ENCODE measurements at places on chromosomes 12 and 14.

DNA sequence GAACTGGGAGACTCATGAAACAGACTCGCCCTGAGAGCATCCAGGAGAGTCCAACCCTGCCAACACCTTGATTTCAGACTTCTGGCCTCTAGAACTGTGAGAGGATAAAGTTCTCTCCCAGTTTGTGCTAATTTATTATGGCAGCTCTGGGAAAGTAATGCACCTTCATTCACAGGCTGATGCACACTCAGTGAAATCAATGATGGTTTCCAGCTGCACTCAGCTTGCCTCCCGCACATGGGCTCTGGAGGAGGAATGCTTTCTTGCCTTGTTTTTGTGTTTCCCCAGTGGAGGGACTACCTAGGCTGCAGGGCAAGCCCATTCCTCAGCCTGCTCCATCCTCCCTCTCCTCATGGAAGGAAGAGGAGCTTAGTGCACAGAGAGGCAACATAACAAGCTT lies 45.7 kb downstream of the TMEM132C start:
- DNase-seq: no peak

DNA sequence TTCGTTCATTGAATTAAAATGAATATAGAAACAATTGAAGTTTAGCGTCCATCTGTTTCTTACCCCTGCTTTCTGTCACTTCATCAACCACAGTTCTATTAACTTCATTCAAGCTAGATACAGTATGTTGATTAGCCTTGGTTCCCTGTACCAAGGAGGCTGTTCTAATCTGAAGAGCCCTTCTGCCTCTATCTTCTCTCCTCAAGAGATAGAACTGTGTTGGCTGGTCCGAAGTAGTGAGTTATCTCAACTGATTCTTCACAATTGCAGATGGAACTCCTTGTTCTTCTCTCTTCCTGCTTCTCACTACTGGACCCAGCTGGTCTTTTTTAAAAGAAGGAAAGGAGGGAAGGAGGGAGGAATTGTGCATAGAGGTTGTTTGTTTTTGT lies 82.1 kb upstream of the TRAF3 start:
- no peak for DNase-seq

GRCh38 chr12:113231235-113232088 lies 10.2 kb downstream of the TPCN1 start:
- no peak for DNase-seq

DNA sequence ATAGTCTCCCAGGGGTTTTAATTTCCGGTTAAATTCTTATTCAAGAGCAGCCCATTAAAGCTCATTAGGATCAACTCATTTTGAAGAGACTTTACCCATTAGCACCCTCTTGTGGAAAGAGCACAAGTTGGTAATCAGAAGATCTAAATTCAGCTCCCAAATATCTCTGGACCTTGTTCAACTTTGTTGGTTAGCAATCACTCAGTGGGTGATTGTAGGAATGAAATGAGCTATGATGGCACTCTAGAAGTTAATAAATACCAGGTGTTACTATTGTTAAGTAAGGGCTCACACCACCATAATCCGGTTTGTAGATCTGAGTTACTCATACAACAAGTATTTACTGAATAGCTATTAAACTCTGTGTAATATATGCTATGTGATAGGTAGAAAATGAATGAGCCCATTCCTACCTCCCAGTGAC lies 42.9 kb downstream of the TRIP11 start:
- no peak for DNase-seq

- DNase-seq: no peak
Observed at GRCh38 chr14:59788176-59788575, 82.4 kb downstream of the RTN1 start.

DNA sequence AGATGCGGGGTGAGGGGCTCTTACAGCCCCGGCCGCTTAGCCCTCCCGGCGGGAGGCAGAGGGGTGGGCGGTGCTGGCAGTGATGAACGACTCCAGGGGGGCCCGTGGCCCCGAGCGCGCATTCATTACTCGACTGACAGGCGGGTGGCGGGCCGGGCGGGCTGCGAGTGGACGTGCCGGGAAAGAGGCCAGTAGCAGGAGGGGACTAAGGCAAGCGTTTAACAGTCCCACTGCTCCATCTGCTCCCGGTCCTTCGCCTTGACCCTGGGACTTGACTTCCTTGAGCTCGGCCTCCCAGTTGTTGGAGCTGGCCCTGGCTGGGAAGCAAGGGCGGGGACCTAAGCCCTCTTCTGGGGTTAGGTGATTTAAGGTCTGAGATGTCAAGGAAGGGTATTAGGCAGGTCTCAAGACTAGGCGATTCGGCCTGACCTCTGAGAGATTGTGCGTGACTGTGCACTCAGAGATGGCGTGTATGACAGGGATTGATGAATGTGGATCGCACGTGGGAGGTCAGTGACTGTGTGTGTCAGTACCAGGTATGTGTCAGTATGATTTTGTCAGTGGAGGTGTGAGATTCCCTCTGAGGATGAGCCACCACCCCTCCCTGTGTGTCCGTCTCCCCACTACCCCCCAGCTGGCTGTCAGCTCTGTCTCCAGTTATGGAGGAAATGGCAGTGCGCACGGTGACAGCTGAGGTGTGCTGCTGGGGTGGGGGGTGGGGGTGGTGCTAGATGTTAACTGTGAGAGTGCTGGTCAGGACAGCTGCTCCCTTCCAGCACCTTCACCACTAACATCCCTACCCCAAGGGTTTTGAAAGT lies 3.6 kb upstream of the DNAJC22 start:
- no peak for DNase-seq

DNA sequence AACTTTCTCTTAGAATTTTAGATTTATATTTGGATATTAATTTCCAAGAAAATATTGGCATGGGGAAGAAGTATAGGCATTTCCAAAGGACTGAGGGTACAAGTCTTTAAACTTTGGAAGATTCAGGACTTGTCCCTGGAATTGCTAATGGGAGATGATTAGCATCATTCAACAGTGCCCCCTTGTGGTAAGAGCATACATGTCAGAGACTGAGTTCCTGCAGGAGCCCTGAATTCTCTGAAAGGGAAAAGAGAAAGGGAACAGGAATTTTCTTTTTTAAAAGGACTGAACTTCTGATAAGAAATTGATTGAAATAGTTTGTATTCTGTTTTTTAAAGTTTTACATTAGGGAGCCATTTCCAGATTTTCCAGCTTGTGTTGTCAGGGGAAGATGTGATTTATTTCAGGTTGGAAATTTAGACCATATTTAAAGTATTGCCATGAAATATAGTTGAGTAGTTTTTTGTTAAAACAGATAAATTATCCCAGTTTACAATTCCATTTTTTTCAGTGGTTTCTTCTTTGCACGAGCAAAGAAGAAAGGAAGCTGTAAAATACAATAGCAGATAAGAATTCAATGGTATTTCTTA lies 44.0 kb upstream of the REP15 start:
- DNase-seq: no peak

- DNase-seq: no peak
Observed at GRCh38 chr12:96520767-96521166, 31.4 kb downstream of the CFAP54 start.

GRCh38 chr12:96241846-96242256 lies 47.7 kb downstream of the ELK3 start:
- peak; percentile 42 for DNase-seq

GRCh38 chr14:91220581-91221000 lies 23.9 kb downstream of the GPR68 start:
- DNase-seq: no peak

- no peak for DNase-seq
Observed at GRCh38 chr12:31249356-31249755, 76.6 kb downstream of the SINHCAF start.

GRCh38 chr14:65185829-65186228 lies 83.5 kb upstream of the MAX start:
- no peak for DNase-seq

GRCh38 chr12:20211981-20212421 lies 156.3 kb upstream of the PDE3A start:
- no peak for DNase-seq

- DNase-seq: no peak
Observed at GRCh38 chr14:66069830-66070541, 416.2 kb upstream of the CCDC196 start.

DNA sequence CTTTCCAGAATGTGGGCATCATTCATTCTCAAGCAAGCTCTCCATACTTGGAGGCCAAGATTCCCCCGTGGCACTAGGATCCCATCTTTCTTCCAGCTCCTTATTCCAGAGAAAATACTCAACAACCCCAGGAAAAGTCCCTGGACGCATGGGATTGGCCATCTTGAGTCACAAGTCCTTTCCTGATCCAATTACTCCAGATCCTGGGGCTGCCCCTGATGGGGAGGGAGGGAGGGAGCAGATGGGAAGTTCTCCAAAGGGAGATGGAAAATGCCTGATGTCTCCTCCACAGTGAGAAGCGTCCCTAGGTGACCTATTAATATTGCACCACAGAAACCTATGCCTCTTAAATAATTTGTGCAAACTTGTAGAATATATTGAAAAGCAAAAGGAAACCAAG lies 12.4 kb upstream of the KCNK13 start:
- DNase-seq: no peak

DNA sequence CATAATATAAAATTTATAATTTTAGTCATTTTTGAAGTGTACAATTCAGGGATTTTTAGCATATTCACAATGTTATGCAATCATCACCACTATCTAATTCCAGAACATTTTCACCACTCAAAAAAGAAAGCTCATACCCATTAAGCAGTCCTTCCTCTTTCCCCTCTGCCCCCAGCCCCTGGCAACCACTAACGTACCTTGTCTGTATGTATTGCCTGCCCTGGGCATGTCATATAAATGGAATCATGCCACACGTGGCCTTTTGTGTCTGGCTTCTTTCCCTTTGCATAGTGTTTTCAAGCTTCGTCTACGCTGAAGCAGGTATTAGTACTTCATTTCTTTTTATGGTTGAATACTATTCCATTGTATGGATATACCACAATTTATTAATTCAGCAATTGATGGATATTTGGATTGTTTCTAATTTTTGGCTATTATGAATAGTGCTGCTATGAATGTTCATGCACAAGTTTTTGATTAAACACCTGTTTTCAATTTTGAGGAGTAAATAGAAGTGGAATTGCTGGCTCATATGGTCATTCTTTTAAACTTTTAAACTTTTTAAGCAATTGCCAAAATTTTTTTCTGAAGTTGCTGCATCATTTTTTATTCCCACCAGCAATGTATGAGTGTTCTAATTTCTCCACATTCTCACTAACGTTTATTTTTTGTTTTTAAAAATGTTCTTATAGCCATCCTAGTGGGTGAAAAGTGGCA lies 1.6 kb upstream of the SSTR1 start:
- no peak for DNase-seq

DNA sequence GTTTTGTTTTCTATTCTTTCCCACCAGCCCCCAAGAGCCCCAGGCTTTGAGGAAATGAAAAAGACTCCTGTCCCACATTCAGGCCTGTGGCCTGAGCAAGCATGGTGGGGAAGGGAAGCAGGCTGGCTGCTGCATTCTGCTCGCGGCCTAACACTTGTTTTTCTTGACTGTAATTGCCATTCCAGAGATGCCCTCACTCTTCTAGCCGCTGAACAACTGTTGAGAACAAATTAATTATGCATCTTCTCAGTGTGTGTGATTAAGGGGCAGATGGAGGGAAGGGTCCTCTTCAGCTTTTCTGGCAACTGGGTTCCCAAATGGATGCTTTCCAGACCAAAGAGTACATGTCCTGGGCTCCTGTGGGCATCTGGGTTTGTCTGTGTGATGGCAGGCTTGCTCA lies 43.3 kb downstream of the ADCK1 start:
- no peak for DNase-seq

DNA sequence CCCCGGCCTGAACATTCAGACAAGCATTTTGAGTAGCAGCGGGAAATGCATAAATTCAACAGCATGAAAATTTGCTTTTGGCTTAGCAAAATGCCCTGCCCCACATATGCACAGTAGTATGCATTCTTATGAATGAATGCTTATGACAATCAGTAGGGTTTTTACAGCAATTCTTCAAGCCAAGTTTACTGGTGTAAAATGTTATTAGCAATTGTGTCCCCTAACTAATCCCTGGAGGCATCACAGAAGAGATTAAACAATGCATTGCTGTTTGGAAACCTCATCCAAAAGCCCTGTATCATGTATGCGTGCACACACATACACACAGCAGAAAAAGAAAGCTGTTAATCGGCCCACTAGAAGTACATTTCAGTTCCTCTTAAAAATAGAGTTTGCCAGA lies 406.5 kb downstream of the LRIG3 start:
- DNase-seq: no peak

- DNase-seq: no peak
Observed at GRCh38 chr12:56188131-56188777, 1.0 kb downstream of the SMARCC2 start.

DNA sequence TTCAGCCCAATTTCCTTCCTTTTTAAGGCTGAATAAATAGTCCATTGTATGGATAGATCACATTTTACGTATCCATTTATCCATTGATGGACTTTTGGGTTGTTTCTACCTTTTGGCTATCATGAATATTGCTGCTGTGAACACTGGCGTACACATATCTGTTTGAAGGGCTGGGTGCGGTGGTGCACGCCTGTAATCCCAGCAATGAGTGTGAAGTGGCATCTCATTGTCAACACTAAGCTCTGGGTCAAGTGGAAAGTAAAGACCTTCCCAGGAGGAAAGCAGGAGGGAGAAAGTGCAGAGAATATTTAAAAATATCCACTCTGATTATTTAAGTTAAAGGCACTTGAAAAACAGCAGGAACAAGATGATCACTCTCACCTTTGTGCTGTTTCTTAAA lies 11.7 kb upstream of the PLA2G1B start:
- DNase-seq: no peak

DNA sequence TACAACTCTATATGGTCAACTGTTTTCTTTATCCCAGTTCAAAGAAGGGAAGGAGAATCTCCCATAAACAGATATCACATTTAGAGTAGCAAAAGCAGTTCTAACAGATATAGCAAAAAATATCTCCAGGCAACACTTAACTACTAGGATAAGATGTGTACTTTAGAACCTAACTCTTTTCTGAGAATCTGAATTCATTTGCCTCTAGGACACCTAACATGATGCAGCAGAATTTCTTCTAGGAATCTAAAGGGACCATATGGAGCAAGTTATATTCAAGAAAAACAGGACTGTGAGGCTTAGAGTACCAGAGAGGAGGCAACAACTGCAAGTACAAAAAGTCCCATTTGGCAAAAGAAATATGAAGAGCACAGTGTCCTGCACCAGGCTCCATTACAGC lies 24.4 kb upstream of the CAPRIN2 start:
- DNase-seq: no peak

DNA sequence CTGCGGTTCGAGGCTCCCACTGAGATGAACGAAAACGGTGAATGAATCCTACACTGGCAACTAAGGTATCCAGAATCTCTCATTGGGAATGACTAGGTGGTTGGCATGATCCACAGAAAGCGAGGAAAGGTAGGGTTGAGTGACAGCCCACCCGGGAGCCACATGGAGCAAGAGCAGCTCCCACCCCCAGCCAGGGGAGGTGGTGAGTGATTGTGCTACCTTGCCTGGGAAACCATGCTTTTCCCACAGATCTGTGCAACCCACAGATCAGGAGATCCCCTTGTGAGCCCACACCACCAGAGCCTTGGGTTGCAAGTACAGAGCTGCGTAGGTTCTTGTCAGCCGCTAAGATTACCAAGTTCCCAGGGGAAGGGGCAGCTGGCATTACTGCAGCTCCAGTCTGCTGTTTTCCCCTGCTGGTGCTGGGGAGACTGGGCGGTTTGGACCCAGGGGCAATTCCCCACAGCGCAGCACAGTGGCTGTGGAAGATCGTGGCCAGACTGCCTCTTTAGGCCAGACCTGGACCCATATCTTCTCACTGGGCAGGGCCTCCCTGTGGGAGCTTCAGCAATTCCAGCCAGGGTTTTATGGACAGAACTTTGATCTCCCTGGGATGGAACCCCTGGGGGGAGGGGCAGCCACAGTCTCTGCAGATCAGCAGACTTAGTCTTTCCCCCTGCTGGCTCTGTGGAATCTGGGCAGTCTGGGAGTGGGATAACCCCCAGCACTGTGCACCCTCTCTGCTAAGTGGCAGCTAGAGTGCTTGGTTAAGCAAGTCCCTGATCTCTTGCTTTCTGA lies 44.6 kb upstream of the PPP4R3A start:
- no peak for DNase-seq

Data from stimulated activated CD8-positive, alpha-beta memory T cell treated with anti-CD3 and anti-CD28 coated beads, Interleukin-7, amount 100 ng/mL, for 1 hour (primary cell).